ENCODE measurements at places on chromosomes 7 and 10.

GRCh38 chr10:3496138-3496537 is 288.9 kb downstream of the KLF6 start:
- no peak for DNase-seq

DNA sequence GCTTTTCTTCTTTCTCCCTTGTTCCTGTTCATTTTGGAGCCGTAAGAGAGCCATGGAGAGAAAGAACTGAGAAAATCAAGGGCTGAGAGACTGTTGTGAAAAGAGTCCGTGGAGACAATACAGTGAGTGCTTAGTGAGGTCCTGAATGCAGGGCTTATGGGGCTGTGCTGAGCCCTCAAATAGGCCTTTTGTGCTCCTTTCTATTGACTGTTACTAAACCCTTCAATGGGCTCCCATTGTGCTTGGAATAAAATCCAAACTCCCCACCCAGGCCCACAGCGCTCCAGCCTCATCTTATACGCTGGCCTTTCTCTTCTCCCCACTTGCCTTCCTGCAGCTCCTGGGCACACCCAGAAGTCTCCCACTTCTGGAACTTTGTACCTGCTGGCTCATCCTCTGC is 243.1 kb upstream of the HABP2 start:
- DNase-seq: no peak

- DNase-seq: no peak
Observed at GRCh38 chr10:127154831-127155620, 41.4 kb downstream of the INSYN2A start.

- DNase-seq: no peak
Observed at GRCh38 chr7:11192506-11192905, 218.8 kb downstream of the PHF14 start.

GRCh38 chr10:45001381-45002148 is 842 bp downstream of the ZNF22 start:
- peak; percentile 32 for DNase-seq

DNA sequence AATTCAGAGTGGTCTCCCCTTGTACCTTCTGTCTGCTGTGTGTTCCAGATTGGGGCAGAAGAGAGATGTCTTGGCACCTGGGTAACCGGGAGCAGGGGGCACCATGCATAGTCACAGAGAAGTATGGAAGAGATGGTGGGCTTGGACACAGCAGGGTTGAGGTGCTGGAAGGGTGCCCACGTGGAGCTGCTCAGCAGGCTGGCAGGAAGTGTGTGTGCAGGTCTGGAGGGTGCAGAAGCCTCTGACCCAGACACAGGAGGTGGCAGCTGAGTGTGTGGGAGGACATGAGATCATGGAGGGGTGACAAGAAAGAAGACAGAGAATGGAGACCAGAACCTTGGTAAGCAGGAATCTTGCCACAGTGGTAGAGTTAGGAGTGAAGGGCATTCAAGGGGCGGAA is 42.3 kb upstream of the DUSP5 start:
- peak; percentile 17 for DNase-seq

Measured in stimulated activated CD8-positive, alpha-beta memory T cell treated with anti-CD3 and anti-CD28 coated beads, Interleukin-12 subunit alpha, Interleukin-12 subunit beta, amount 100 ng/mL, for 4 hours (primary cell).